IMR-90 (cell line): ENCODE measurements at places on chromosomes 5 and 9.

- peak; percentile 36 for DNase-seq
Measured at GRCh38 chr9:98572054-98572627, 136.6 kb downstream of the GABBR2 start.

GRCh38 chr5:139821806-139822552, 26.4 kb downstream of the PSD2 start:
- DNase-seq = no peak

- DNase-seq = peak; percentile 88
Measured at GRCh38 chr5:93163010-93163663, 417.9 kb downstream of the NR2F1-AS1 start.

DNA sequence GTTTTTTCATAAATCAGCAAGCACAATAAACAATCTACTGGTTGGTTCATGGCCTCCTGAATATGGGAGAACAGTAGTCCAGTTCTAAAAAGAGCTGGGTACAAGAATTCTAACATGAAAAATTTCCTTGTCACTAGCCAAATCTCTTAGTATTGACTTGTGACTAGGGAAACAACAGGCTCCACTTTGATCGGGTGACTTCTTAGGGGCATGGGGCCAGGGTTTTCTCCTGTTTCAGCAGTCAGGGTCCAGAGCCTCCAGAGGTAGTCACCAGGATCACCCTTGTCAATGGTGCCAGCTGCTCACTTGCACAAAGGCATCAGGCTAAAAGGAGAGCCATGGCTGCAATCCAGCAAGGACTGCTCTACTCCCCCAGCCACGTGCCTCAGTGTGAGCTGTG, 38.1 kb downstream of the LPAR1 start:
- DNase-seq = no peak

- DNase-seq = peak; percentile 95
Measured at GRCh38 chr5:172772112-172772906, 1.3 kb upstream of the DUSP1 start.
